NT2/D1 (cell line): ENCODE measurements at places on chromosomes 16 and 17.

DNA sequence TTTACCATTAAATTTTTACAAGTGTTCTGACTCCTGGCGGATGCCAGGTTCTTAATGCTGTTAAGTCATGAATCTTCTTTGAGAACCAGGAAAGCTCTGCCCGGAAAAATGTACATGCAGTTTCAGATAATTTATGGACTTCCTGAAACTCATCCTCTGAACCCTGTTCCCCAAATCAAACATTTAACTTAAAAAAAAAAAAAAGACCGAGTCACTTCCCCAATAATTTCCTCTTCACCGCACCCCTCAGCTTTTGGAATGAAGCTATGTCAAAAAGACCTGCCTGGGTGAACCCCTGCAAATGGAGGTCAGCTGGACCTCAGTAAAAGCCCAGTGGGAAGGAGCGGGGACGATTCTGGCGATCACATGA is 15.0 kb downstream of the ZNF232 start:
- DNase-seq: no peak

DNA sequence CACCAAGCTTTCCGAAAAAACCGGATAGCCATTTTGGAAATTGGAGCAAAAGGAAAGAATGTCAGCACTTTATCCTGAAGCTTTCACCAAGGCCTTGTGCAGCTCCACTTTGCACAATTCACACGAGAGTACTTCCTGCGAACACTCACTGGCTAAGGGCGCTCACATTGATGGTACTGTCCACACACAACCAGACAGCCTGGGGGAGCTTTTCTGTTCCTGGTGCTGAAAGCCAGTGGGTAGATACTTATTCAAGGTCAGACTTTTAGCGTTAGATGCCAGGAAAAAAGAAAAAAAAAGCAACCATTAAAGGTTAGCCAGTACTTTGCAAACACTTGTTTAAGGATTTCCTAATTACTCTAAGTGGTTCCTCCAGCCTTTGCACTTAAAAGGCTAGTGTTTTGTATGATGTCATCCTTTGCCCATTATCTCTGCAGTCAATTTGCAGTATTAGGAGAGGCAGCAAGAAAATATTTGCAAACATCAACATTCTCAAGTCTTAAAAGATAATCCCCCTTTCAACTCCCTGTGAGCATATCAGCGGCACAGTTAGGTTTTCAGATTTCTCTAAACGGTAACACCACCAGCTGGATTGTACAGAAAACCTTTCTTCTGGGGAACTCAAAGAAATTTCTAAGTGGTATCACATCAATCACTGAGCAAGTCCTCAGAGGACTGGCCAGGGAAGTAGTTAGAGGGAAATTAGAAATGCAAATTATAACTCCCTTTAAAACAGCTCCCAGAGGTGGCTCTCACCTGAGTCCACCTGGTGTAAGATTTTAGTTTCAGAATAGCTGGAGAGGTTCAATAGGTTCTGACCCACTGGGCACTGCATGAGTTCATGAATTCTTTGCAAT is 243.4 kb upstream of the IRX5 start:
- DNase-seq: no peak

DNA sequence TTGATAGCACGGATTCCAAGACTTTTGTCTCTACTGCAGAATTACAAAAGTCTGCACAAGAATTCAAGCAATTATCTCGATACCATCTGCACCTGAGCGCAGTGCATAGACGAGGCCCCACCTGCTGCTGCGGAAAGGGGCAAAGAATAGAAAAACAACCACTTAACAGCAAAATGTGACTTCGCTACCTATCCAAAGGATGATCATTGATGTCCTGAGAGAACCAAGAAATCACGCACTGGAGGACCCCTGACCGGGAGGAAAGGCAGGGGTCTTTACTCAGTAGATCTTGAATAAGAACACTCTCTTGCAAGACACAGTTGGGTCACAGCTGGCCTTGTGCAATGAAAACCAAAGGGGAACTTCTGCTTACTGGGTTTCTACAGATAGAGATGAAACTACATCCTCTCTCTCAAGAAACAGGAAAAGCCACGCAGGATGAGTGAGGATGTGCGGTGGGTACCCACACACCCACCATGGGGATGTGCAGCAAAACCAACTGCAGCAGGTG is 147.4 kb upstream of the RPH3AL start:
- no peak for DNase-seq

DNA sequence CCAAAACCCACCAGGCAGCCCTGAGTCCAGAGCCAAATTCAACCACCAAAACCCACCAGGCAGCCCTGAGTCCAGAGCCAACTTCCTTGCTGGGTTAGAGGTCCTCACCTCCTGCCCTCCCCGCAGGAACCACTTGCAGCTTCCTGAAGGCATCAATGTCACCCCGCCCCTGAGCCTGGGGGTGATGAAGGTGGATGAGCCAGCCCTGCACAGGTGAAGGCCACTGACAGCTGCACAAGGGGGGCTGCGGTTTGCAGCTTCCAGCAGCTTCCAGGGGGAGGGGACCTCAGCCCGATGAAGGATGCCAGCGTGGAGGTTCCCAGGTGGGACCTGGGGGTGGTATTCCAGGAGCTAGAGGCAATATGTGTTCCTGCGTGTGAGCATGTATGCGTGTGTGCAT is 7.6 kb upstream of the CSNK1D start:
- no peak for DNase-seq

GRCh38 chr17:76917829-76918228 is 49.6 kb downstream of the MGAT5B start:
- no peak for DNase-seq
